Hypothalamus (tissue), 51 donors: ENCODE measurements at places on chromosomes 1 and 21.

DNA sequence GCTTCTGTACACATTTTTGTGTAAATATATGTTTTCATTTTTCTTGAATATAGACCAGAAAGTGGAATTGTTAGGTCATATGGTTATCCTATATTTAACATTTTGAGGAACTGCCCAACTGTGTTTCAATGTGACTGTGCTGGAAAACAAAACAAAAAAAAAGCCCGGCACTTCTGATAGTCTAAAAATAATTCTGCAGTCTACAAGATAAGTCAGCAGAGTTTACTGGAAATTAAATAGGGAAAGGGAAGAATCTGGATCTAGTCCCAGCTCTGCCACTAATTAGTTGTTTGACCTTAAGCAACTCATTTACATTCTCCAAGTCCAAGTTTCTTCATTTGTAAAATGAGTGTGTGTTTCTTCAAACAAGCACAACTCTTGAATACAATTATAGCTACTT, 869.1 kb upstream of the B3GALT2 start:
- DNase-seq = no peak

DNA sequence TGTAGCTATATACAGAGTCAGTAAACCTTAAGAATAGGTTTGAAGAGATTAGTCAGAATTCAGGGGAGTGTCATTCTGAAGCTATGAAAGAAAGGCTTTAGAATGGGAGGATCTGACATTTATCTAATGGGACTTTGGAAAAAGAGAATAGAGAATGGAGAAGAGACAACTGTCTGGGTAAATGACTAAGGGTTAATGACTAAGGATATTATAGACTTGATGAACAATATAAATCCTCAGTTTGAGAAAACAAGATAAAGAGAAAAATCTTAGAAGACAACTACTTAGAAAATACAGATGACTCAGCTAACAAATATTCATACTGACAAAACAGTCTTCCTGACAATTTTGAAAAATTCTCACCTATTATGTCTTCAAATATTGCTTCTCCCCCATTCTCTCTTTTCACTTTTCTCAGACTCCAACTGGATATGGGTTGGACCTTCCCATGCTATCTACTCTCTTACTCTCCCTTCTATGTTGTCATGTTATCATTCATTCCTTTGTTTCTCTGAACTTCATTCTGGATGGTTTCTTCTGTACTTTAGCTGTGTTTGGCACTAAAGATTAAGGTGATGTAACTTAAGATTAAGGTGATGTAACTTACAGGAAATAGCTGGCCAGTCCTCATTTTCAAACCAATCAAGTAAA, 20.4 kb downstream of the SLC16A1 start:
- DNase-seq = no peak

GRCh38 chr21:36454093-36454531, 25.8 kb downstream of the CLDN14 start:
- no peak for DNase-seq

DNA sequence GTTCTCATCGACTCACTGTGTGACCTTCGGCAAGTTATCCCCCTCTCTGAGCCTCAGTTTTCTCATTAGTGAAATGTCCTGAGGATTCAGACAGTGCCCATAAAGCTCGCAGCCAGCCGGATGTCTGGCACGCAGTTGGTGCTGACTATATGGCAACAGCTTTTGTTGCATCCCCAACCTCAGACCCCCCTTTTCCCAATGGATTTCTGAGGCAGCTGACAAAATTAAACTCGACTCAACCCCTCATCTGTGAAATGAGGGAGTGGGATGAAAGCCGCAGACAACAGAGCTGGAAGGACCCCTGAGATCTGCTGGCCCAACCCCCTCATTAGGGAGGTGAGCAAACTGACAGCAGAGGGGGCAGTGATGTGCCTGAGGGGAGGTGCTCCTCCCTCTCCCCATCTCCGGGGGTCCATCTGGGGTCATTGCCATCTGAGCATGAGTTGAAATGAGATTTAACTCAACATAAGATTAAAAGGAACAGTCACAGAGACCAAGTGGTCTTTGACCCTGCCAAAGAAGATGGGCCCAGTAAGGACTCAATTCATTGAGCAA, 40.4 kb downstream of the NKAIN1 start:
- DNase-seq = no peak

GRCh38 chr1:114979278-114979891, 50.2 kb upstream of the TSHB start:
- peak; percentile 2 for DNase-seq

- DNase-seq = no peak
These were observed 99.2 kb downstream of the SGIP1 start for GRCh38 chr1:66633159-66633558.

- peak; percentile 74 for DNase-seq
These were observed 9.1 kb downstream of the LMNA start for GRCh38 chr1:156123356-156124196.

GRCh38 chr21:46077674-46078101, 20.2 kb upstream of the COL6A2 start:
- DNase-seq = no peak

- peak; percentile 67 for DNase-seq
These were observed 3.8 kb downstream of the FBXO2 start for GRCh38 chr1:11650331-11650991.

GRCh38 chr1:41935226-41935625, 16.5 kb upstream of the HIVEP3 start:
- no peak for DNase-seq

- no peak for DNase-seq
These were observed 7.3 kb upstream of the LDLRAP1 start for GRCh38 chr1:25536124-25536523.

DNA sequence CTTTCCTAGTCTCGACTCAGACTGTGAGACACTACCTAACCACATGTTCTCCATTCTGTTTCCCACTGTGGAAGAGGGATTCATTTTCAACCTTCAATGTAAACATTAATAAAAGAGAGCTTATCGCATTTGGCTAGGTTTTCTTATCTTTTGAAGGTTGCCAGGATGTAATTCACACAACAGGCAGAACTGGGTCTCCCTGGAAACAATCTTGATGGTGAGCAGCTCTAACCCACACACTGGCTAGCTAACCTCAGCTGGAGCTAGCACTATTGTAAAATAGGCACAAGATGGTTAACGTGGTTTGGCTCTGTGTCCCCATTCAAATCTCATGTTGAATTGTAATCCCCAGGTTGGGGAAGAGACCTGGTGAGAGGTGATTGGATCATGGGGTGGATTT, 75.1 kb downstream of the ZSCAN20 start:
- DNase-seq = no peak

DNA sequence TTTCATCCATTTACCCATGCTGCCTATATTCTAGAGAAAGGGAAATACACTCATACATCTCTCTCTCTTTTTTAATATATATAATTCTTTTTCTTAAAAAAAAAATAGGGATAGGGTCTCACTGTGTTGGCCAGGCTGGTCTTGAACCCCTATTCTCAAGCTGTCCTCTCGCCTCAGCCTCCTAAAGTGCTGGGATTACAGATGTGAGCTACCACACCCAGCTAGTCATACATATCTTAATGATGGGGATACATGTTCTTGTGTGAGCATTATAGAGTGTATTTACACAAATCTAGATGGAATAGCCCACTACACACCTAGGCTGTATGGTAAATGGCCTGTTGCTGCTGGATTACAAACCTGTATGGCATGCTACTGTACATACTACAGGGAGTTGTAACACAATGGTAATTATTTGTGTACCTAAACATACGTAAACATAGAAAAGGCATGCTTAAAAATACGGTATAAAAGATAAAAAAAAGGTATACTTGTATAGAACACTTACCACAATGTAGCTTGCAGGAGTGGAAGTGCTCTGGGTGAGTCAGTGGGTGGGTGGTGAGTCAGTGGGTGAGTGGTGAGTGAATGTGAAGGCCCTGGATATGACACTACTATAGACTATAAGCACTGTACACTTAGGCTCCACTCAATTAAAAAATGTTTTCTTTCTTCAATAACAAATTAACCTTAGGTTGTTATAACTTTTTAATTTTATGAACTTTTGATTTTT, 72.9 kb downstream of the IVNS1ABP start:
- DNase-seq = no peak

- DNase-seq = no peak
These were observed 66.2 kb downstream of the ATP2B4 start for GRCh38 chr1:203692565-203693470.

DNA sequence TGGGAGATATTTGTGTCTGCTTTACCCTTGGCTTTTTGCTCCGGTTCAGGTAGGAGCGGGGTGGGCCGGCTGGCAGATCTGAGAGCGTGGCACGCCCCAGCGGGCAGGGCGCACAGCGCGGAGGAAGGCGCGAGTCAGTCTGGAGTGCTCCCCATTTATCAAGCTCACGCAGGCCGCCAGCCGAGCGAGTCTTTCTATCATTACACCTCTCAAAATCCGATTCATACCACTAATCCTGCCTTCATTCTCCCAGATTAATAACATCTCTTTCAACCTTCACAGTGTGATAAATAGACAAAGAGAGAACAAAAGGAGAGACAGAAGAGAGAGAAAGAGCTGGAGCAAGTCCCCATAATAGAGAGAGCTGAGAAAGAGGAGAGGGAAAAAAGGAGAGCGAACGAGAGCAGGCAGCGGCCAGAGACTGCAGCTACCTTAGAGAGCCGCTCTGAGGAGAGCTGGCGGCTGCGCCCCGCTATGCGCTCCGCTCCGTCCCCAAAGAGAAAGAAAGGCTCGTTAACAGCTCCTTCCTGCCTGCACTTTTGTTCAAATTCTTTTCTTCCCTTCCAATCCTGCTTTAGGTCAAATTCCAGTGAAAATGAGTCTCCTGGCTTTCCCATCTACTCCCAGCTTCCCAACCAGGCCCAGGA, 48.0 kb downstream of the DMAP1 start:
- DNase-seq = no peak

GRCh38 chr1:156876281-156876680, 15.6 kb downstream of the NTRK1 start:
- DNase-seq = no peak

DNA sequence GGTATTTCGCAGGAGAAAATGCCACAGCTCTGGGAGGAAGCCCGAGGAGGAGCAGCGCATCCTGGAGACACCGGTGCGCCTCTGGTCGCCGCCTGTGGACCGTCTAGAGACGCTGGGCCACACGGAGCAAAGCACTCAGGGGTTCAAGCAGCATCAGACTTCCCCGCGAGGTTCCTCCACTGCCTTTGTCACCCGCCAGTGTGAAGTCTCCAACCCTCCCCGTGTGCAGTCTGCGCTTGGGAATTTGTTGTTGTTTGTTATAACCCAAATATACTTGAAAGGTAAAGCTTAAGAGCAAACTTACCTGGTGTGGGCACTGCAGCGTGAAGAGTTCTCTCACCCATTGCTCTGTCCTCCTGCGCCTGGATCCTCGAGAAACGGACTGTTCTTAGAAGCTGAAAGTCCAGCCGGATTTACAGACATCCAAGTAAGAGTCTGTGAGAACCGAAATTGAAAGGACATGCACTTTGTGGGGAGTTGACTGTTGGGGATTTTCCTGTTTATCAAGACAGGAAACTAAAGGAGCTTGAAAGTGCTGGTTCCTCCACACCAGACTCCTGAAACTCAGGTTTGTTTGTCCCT, at the start of gene GBP4:
Gene GBP4 (minus strand): TSS at position 452 of the 582 bp plus-strand sequence. CDS start 108 bp downstream, at position 344.
- DNase-seq = no peak

DNA sequence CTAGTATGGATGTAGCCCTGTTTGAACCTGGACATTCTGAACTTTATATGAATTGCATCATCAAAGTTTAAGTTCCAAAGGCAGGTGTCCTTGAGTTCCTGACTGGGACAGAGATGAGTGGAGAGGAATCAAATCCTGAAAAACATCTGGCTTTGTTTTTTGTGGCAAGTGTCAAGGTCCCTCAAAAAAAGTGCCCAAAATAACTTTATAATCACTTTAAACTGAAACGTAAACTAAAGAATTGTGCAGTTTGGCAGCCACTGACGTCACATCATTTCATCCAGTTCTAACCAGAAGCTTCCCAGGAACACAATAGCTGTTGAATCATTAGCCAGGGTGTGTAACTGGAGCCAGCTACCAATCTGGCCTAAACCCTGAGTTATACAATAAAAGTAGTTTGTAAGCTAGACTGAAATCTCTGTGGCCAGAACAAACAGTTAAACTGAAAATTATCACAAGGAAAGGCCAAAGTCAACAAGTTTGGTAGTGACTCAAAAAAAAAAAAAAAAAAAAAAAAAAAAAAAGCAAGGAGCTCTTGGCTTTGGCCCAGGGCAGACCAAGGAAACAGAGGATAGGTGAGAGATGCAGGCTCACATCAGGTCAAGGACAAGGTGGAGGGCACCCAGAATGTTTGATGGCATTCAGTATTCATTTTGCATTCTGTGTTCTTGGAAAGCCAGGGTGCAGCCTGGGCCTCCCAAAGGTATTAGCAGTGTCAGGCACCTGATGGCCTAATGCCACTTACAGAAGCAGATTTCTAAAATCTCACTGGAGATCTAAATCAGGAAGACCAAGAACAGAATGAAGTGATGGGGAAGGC, 74.3 kb downstream of the TNFSF18 start:
- DNase-seq = no peak

DNA sequence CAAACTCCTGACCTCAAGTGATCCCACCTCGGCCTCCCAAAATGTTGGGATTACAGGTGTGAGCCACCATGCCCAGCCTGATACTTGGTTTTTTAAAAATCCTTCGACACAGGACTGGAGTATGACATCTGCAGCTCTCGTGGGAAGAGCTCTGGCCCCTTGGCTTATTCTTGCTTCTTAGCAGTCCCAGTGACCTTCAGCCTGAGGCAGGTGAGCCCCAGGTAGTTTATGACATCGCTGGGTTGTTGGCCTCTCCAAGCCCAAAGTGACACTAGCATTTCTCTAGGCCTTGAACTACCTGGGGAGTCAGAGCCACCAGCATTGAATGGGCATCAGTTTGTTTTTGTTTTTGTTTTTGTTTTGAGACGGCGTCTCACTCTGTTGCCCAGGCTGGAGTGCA, 15.9 kb upstream of the IFNGR2 start:
- no peak for DNase-seq

GRCh38 chr1:81690676-81691453, 109.9 kb upstream of the ADGRL2 start:
- no peak for DNase-seq

GRCh38 chr1:97352936-97353382, 567.9 kb downstream of the DPYD start:
- DNase-seq = no peak

GRCh38 chr1:227782226-227782625, 33.2 kb upstream of the PRSS38 start:
- no peak for DNase-seq

DNA sequence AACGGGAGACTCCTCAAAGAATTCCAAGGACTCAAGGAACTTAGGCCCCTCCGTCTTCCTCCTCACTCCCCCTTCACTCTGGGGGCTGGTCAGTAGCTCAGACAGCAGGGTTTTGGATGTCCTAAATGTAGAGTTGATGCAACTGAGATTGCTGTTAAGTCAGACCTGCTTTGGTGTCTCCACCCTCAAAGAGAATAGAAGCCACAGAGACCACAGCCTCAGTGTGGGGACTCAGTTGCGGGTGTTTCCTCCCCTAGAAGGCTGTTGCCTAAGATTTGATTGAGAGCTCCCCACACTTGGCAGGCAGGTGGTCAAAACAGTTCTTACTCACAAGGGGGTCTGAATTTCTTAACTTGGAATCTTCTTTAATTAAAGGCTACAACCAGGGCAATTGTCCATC, 7.6 kb downstream of the MAN1C1 start:
- DNase-seq = no peak

- no peak for DNase-seq
These were observed 137.8 kb downstream of the NUF2 start for GRCh38 chr1:163459539-163459938.

- no peak for DNase-seq
These were observed 27.1 kb downstream of the MTF2 start for GRCh38 chr1:93106226-93106625.

- DNase-seq = no peak
These were observed 51.4 kb upstream of the RGS1 start for GRCh38 chr1:192524223-192524622.
